GDM1 (cell line): ENCODE measurements at places on chromosomes 11 and 22.

GRCh38 chr11:102429691-102430090 is 22.9 kb downstream of the TMEM123 start:
- no peak for DNase-seq

GRCh38 chr11:75433443-75433842 is 440 bp upstream of the KLHL35 start:
- no peak for DNase-seq

DNA sequence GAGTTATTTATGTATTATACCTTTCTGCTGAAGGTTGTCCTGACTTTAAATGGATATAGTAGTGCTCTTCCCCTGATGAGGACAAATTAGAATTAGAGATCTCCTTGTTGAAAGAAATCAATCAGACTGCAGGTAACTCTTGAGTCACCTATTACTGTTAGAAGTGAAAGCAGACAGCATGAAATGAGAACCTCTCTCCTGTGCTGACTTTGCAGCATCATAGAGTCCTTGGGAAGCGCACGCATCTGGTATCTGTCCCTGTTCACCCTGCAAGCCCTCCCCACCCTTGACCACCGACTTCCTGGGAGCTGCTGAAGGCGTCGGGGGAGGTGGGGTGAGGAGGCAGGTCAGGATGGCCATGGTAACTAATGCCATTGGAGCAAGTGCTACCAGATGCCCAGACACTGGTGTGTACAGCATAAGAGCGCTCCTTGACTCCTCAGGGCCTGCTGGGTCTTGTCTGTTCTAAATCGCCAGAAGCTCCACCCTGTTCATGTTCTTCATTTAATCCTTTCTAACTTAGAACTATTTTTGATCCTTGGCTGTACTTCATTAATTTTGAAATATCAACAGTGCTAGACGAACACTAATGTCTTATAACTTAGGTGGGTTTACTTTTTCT is 143.9 kb downstream of the WNT7B start:
- no peak for DNase-seq

- DNase-seq: no peak
Observed at GRCh38 chr11:13134886-13135285, 125.8 kb downstream of the RASSF10 start.

- DNase-seq: no peak
Observed at GRCh38 chr22:23578306-23578705, 1.8 kb downstream of the IGLL1 start.

DNA sequence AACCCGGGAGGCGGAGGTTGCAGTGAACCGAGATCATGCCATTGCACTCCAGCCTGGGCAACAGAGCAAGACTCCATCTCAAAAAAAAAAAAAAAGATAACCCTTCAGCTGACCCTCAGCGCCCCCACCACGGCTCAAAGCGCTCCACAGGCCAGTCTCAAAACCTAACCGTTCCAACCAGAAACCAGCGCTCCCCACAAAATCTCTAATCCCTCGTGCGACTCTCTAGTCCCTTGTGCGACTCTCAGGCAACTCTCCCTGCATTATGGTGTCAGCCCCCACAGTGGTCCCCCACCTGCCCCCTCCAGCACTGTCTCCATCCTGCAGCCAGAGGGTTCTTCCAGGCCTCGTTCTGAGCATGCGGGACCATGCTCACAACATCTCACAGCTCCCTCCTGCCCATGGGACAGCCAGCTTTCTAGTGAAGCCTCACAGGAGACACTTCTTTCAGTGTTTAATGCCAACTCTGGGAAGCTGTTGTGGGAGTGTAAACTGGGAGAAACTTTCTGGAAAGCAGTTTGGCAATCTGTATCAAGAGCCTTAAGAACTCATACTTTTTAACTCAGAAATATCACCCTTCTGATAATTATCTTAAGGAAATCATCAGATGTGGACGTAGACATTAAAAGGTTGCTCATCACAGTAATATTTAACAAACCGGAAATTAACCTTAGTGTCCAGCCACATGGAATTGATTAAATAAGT is 4.2 kb upstream of the RASGRP2 start:
- DNase-seq: no peak

- no peak for DNase-seq
Observed at GRCh38 chr11:86228269-86229038, 16.1 kb upstream of the EED start.

GRCh38 chr11:69640995-69641581 is at the start of gene CCND1:
TSS of gene CCND1 (plus strand) at chr11:69641156. CDS start at chr11:69641314, 158 bp downstream.
- peak; percentile 41 for DNase-seq

- DNase-seq: no peak
Observed at GRCh38 chr11:11995601-11996000, 12.8 kb downstream of the DKK3 start.

- no peak for DNase-seq
Observed at GRCh38 chr11:12390687-12391110, 13.3 kb downstream of the PARVA start.

DNA sequence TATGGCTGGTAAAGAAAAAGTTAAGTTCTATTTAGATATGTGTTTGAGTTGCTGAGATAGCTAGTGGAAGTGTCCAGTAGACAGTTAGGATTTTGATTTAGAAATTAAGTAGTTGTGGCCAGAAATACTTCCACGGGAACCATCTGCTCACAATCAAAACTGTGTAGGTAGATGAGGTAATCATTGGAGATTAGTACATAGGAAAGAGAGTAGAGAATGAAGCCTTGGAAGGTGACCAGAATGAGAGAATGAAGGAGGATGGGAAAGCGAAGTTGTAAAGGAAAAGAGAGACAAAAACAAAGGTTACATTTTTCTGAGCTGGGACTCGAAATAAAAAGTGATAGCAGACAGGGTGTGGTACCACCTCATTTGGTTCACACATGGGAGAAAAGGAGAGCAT is 296.9 kb upstream of the SORL1-AS1 start:
- no peak for DNase-seq

GRCh38 chr22:50670513-50670912 is 2.1 kb upstream of the SHANK3 start:
- peak; percentile 28 for DNase-seq

- no peak for DNase-seq
Observed at GRCh38 chr11:96340555-96340885, 2.5 kb downstream of the MAML2 start.

DNA sequence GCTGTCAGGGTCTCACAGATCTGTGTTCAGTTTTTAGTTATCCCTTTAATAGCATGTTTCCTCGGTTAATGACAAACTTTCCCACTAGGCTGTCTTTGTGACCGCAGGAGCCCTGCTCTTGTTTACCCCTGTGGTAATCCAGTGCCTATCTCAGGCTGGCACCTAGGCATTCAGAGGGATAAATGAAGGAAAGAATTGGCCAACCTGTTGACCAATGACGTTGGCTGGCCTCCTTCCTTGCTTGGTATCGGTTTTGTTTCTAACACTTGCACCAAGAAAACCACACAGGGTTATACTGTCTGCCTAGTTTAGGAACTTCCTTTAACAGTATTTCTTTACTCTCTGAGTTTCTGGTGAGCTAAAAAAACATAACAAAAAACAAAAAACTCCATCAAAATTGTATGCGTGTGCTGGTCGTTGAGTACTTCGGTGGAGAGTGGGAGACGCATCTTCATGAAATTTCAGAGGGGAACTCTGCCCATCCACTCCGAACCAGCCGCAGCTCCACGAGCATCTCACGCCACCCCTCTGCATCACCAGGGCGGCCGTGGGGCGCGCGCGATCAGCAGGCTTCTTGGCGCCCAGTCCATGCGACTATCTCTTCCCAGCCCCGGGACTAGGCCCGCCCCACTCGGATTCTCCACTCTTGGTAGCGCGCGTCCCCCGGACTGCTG is 563 bp upstream of the ENDOD1 start:
- DNase-seq: peak; percentile 78

- no peak for DNase-seq
Observed at GRCh38 chr22:27578937-27579617, 222.5 kb downstream of the MN1 start.

GRCh38 chr11:70074746-70075145 is 3.4 kb upstream of the ANO1 start:
- no peak for DNase-seq

DNA sequence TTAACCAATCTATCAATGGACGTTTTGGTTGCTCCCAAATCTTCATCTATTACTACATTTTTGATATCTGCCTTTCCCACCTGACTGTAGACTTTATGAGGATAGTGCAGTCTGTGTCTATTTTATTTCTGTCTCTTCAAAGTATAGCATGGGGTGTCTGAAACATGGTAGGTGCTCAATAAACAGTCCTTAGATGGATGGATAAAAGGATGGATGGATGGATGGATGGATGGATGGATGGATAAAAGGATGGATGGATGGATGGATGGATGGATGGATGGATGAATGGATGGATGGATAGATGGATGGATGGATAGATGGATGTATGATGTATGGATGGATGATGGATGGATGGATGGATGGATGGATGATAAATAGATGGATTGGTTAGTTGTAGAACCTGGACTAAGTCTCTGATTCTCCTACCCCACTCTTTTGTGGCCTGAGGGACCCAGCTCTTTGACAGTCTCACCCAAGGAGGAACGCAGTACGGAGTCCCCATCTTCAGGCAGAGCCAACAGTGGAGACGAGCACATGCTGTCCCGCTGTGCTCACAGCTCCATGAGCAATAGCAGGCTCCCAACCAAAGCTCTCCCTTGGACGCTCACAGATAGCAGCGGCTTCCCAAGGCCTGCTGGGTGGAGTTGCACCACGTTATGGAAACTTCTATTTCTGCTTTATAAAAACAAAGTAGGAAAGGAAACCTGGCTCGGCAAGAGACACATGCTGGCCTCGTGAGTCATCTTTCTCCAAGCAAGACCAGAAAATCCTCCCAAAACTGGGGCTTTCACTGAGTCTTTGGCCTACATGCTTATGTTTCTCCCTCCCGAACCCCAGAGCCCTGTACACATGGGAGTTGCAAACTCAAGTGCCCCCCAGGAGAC is 448.0 kb downstream of the MIAT start:
- no peak for DNase-seq

- no peak for DNase-seq
Observed at GRCh38 chr11:79082280-79082679, 358.6 kb downstream of the TENM4 start.

GRCh38 chr22:47954107-47954506 is 1191.7 kb downstream of the TBC1D22A start:
- DNase-seq: no peak

- no peak for DNase-seq
Observed at GRCh38 chr11:44813401-44813800, 86.6 kb downstream of the TSPAN18 start.

GRCh38 chr11:10657308-10658271 is 36.0 kb downstream of the IRAG1 start:
- no peak for DNase-seq

- no peak for DNase-seq
Observed at GRCh38 chr22:21612858-21613257, 17.0 kb downstream of the YDJC start.

DNA sequence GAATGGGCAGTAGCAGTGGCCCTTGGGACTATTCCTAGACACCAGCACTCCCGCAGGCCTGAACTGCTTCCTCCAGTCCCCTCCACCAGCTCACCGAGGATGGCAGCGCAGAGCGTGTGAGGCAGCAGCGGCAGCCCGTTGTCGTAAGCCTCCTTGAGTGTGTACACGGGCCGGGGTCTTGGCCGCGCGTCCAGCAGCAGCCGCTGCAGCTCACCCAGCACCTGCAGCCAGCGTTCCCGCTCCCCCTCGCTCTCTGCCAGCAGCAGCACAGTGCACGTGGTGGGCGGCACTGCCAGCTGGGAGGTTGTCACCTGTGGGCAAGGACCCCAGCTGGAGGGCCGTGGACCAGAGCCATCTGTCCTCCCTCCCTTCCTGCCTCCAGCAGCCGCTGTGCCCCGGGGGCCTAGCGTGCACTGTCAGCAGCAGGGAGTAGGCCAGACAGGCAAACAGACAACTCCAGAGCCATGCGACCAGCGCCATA is 13.0 kb downstream of the CDC42BPG start:
- DNase-seq: no peak

DNA sequence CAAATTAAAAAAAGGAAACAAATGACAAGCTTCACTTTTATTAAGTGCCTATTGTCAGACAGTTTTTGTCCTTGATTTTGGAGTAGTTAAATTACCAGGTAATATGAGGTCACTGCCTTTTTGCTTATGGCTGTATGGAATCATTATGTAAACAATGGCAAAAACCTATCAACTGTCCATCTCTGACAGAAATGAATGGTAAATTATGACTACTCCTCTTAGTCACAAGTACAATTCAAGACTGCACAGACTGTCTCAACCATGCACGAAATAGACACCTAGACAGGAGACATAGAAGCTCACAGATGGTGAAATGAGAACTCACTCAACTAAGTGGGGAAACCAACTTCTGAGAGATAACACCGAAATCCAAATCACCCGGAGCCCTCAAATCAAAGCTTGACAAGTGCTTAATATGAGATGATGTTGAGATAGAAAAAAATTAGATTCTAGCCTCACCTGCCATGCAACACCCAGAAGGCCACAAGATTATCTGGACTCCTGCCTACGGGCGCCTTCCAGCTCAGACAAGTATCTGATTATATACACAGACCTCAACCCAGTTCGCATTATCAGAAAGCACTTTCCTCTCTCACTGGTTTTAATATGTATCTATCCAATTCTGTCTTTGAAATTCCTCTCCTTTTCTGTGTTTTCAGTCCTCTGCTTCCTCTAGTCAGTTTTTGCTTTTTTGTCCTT is 199.3 kb downstream of the CADM1 start:
- DNase-seq: no peak

DNA sequence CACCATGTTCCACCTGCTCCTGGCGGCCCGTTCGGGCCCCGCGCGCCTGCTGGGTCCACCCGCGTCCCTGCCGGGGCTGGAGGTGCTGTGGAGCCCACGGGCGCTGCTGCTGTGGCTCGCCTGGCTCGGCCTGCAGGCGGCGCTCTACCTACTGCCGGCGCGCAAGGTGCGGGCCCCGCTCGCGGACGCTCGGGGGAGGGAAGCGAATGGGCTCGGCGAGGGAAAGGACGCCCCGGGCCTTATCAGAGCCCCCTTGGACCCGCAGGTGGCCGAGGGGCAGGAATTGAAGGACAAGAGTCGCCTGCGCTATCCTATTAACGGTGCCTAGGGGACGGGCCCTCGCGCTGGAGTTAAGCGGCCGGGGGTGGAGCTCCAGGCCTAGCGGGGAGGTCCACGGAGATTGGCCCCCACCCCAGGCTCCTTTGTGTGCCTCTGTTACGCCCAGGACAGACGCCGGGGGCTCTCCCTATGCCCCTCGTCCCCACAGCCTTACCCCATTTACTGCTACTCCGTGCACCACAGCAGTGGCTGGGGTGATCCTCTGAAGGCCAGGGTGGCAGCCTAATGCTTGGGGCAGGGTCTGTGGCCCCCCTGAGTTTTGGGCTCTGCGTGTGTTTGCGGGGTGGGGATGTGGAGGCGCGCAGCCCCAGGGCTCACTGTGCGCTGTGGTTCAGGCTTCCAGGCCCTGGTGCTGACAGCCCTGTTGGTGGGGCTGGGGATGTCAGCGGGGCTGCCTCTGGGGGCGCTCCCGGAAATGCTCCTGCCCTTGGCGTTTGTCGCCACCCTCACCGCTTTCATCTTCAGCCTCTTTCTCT is 1.1 kb downstream of the TM7SF2 start:
- peak; percentile 61 for DNase-seq
